BE2C (cell line): ENCODE measurements at places on chromosomes 2 and 18.

- DNase-seq, result no peak
Observed at GRCh38 chr2:120702801-120703200, 32.9 kb upstream of the GLI2 start.

- no peak for DNase-seq
Observed at GRCh38 chr18:2923464-2923863, 76.7 kb downstream of the EMILIN2 start.

DNA sequence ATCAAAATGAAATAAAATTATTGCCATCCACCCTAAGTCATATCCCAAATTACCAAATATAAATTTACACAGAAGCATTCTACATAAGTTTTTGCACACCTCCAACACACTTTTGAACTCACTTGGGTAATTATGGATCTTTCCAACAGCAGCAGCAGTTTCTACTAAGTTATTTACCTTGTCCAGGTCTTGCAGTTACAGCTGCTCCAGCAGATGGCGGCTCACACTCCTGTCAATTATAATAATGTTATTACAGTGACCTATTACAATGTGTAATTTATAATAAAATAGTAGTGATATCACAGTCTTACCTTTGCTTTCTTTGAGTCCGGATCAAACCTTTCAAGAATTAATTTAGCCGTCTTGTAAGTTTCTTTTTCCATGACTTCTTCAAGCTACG lies 37.9 kb downstream of the LNPK start:
- no peak for DNase-seq

DNA sequence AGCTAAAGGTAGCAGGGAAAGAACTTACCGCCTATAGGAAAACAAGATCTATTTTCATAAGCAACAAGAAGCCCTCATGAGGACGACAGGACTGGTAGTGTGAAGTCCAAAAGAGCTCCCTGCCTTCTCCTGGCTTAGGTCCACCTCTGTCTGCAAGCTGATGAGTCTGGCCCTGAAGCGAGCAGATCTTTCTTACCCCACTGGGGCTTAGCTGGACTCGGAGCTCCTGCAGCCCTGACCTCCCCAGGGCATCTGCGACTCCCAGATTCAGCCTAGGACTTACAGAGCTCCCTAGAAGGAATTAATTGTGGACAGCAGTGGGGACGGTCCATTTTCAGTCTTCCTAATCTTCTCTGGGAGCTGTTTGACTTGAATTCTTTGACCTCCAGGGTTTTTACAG lies 53.7 kb downstream of the MCFD2 start:
- no peak for DNase-seq

DNA sequence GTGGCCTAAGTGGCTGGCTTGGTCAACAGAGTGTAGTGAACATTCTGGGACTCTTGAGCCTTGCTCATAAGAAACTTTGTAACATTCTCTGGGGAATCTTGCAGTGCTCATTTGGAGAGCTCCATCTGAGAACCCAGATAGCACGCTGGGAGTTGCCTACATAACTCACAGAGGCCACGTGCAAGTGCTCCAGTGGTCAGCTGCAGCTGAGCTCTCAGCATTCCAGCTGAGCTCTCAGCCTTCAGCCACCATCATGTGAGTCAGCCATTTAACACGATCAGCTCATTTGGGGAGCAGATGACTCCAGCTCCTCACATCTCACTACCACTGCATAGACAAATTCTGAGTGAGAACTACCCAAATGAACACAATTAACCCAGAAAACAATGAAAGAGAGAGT lies 25.5 kb upstream of the CTNNA2 start:
- DNase-seq, result no peak

DNA sequence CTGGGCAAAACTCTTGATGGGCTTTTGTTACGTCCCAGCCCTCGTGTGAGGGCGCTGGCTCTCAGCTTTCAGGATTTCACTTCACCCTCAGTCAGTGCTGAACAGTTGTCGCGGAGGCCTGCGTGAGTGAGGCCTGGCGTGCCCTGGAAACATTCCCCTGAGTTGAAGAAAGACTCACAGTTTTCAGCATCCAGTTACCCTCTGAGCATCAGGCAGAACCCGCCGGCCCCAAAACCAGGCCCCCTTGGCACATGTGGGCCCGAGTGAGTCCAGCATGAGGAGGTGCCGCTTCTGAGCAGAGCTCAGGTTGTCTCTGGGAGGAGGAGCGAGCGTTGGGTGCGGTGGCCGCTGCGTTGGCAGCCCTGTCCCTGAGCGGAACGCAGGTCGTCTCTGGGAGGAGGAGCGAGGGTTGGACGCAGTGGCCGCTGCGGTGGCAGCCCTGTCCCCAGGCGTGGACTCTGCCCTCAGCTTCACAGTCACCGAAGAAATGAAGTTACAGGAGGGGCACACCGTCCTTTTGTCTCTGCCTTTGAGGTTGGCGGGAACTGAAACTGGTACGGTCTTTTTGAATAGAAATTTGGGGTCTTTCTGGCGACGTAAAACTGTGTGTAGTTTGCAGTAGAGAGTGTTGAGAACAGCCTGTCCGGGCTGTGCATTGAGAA lies at the start of gene NEU4:
Gene NEU4, plus strand, starts transcription at position 473 of the 662 bp plus-strand sequence. CDS start 5,292 bp downstream, outside the sequence.
- DNase-seq, result peak; percentile 51
